ENCODE measurements at places on chromosomes 1 and 21.

- DNase-seq: no peak
Measured at GRCh38 chr1:8426996-8427395, 109.1 kb downstream of the SLC45A1 start.

GRCh38 chr1:68799096-68799495 is 302.2 kb upstream of the DEPDC1 start:
- DNase-seq: no peak

- DNase-seq: no peak
Measured at GRCh38 chr1:207423560-207424292, 30.4 kb upstream of the CR2 start.

GRCh38 chr1:223211323-223211985 is 68.4 kb upstream of the TLR5 start:
- no peak for DNase-seq

GRCh38 chr1:30412241-30413110 is 310.9 kb downstream of the MATN1 start:
- DNase-seq: no peak

Measured in stimulated activated CD4-positive, alpha-beta T cell treated with anti-CD3 and anti-CD28 coated beads, Interleukin-1b, Interleukin-23, amount 100 ng/mL, for 24 hours (primary cell).